ENCODE measurements at places on chromosomes 5 and 9.

DNA sequence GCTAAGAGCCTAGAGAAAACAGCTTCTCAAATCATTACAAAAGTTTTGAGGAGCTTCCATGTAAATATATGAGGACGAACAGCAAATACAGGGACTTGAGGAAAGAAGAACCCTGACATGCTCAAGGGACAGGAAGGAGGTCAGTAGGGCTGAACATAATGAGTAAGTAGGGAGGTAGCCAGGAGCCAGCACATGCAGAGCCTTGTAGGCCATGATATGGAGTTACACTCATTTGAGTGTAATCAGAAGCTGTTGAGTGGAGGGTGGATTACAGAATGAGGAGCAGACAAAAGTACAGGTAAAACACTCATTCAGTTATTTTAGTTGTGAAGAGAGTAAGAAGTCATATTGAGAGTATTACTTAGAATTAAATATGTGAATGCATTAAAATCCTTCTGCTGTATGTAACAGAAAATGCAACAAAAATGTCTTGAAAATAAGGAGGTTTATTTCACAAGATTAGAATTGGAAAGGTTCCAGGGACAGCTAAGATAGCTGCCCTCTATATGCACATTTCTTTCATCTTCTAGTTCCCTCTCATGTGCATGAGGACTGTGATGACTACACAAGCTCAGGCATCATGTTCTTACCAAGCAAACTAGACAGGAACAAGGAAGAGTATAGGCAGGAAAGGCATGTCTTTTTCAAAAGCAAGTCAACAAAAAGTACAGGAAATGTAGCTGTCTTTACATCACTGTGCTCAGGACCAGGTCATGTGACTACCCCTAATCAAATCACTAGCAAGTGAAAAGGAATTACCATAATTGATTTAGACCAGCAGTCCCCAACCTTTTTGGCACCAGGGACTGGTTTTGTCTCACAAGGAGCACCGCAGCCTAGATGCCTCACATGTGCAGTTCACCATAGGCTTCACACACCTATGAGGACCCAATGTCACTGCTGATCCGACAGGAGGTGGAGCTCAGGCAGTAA lies 87.2 kb downstream of the TMEM232 start:
- no peak for DNase-seq

DNA sequence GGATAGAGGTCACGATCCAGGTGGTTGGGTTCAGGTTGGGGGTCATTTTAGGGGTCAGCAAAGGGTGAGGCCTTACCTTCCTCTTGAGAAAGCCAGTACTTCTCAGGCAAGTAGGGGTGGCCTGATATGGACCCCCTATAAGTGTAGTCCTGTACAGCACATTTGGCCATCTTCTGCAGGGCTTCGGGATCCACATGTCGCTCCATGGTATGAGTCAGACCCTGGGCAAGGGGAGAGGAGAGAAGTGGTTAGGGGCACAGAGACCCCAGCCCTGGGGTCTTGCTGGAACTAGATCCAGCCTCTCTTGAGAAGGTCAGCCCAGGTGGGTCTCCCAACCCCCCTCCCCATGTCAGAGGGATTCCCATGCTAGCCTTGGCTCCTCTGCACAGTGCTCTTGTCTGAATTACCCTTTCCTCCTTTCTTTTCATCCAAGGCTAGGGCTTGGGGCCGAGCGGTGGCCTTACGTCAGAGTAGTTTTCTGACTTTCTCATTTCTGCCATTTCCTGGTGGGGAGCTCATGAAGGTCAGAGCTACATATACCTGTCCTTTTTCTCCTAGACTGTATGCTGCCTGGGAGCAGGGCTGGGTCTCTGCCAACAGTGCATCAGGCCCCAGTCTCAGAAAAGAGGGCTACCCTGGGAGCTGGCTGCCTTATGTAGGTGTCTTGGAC lies 9.0 kb upstream of the MYORG start:
- DNase-seq = no peak

GRCh38 chr5:74304536-74304935 lies 336.0 kb downstream of the ENC1 start:
- no peak for DNase-seq

GRCh38 chr9:109110329-109111021 lies 9.3 kb downstream of the TMEM245 start:
- DNase-seq = no peak

GRCh38 chr9:130445268-130445983 lies 665 bp downstream of the ASS1 start:
- no peak for DNase-seq

DNA sequence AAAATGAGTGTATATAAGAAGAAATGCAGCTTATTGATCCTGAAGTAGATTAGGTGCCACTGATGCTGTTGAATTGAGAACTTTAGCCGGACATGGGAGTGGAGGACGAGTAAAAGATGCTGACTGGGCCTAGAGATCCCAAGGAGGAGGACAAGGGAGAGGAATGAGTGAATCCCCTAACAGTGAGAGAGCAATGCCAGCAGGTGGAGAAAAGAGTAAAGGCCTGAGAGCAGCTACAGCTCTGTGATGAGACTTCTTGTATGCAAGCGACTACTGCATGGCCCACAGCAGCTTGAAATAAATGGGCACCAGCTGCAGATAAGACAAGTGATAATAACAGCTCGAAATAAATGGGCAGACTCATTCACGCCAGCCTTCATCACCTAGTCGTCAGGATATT lies 44.5 kb upstream of the JMY start:
- no peak for DNase-seq

- no peak for DNase-seq
These were observed 607.2 kb upstream of the WWC1 start for GRCh38 chr5:167684251-167684650.

DNA sequence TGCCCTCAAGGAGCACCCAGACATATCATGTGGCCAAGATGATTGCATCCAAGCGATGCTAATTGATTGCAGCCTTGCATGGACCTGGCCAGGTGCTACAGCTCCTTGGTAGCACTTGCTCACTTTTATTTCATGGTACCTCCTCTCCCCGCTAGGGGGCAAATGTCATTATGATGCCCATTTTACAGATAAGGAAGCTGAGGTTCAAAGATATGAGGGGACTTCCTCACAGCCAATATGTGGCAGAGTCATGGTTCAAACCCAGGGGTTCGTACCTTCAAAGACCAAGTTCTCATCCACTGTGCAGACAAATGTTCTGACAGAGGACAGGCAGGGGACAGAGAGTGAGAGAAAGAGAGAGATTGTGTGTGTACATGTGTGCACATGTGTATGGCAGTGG lies 21.9 kb upstream of the KCNMB1 start:
- DNase-seq = no peak

GRCh38 chr5:141609044-141609443 lies 9.8 kb downstream of the DIAPH1 start:
- no peak for DNase-seq

GRCh38 chr9:133421615-133422542 lies at the start of gene ADAMTS13:
Gene ADAMTS13, plus strand, starts transcription at chr9:133422367. Its CDS starts 77 bp downstream, at chr9:133422444.
- DNase-seq = no peak

DNA sequence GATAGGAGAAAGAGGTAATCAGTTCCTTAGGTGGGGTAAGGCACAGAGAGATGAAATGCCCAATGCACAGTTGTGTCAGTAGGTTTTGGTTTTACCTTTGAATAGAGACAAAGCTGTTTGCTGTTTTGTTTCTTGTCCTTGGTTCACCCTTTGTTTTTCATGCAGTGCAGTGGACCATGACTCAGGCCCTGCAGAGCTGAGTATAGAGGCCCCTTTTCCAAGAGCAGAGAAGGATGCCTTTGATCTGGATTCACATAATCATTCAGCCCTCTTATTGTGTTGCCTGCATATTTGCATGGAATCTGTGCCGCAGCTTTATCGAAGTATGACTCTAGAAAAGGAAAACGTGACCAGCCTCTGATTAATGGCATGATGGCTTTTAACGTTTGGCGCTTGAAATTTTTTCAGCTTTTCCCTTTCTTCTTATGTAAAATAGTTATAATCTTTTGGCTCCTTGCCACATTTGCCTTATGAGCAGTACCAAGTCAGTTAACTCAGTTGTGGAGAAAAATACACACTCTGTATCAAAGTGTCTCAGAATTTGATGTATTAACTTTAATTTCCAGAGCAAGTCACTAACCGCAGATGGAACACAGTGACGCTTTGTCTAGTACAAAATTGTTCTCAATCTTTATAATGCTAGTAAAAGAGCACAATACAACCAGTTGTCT lies 197.6 kb downstream of the KDM4C start:
- DNase-seq = no peak

GRCh38 chr9:6410633-6411032 lies 2.4 kb upstream of the UHRF2 start:
- no peak for DNase-seq

DNA sequence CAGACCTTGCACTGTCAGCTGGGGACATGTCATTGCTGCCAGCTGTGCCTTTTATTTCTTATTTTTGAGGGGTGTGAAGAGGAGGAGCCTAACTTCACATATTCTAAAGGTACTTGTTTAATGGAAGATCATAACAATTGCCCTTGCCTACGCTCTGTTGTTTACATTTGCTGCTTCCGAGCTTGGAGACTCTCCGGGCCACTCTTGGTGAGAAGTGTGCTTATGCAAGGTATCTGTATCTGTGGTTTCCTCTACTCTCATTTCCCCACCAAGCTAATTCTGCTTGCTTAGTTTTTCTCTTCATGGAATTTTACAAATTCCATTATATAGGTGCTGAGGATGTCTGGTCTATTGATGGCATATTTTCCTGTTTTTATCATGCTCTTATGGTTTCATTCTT lies 105.3 kb downstream of the RASGRF2 start:
- DNase-seq = no peak

DNA sequence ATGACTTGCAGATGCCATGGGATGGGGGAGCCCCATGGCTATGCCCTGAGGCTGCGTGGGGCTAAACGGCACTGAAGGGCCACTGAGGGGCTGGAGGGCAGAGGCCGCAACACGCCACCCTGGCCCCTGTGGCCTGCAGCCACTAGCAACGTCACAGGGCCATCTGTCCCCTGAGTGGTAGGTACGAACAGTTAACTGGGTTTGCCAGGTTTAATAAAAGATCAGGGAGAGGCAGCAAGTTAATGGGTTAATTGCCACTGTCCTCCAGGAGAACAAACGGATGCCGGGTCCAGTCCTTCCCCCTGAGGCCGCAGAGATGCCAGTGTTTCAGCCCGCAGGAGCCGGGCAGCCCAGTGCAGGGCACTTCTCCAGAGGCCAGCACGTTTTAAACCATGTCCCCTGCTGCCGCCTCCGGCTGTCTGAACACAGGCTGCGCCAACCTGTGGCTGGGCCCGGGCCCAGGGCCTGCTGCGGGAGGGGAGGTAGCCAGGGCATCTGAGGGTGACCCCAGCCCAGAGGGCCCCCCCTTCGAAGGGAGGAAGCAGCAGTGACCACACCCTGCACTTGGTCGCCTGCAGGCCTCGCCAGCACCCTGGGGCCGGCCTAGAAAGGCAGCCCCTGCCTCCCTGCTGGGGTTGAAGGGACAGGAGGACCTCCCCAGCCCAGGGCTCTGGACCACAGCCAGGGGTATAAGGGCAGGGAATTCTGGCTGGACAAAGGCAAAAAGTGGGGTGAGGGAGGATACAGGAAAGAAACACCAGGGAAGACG lies 227.3 kb downstream of the FANCC start:
- no peak for DNase-seq

DNA sequence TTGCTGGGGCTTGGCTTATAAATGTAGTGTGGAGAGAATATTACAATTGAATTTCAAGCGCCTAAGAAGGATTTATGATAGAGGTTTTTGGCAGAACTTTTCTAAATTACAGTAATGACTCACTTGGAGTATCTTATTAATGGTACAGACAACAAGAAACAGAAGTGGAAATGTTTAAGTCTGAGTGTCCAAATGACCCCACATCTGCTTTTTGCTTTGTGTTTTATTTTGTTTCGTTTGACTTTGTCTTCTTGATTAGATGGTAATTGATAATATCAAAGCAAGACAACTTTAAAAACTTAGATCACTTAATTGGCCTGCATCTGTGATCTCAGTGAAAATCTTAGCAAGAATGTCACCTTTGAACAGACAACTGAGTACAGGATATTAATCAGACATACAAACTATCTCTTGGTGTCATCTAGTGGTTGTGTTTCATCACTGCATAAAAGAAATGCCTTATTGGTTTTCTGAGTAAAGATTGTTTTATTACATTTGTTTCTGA lies 577.4 kb downstream of the ISL1 start:
- DNase-seq = no peak

GRCh38 chr5:170597872-170598271 lies 94.1 kb downstream of the KCNIP1 start:
- DNase-seq = no peak

DNA sequence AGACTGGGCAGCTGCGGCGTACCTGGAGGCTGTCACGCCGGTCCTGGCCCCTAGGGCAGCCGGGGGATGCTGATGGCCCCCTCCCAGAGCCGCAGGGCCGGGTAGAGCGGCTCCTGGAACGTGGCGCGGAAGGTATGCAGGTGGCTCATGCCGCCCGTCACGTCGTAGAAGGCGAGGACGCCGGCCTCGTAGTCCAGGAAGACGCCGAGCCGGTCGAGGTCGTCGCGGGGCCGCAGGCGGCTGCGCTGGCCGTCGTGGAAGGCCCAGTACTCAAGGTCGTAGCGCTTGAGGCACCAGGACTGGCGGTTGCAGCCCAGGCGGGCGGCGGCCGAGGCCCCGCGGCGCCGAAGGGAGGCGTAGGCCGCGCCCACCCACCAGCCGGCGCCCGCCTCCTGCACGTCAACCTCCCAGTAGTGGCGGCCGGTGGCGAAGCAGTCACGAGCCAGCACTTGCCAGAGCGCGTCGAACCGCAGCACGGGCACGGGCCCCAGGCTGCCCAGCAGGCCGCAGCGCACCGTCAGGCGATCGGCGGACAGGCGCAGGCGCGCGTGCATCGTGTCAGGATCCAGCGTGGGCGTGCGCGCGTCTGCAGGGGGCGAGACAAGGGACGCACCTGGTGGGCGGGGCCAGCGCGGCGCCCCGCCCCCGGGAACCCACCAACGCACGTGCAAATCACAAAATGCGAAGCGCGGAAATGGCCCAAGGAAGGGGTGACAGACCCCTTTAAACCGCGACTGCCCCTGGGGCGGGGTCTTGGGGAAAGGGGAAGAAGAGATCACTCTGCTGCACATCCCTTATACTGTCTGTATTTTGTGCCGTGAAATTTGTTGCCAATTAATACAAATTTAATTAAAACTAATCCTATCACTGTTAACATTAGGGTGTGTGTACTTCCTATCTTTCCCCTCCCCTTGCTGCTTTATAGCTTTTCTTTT lies 31.2 kb downstream of the NANS start:
- DNase-seq = no peak

GRCh38 chr5:98292496-98292895 lies 481.0 kb upstream of the RGMB start:
- DNase-seq = no peak

- no peak for DNase-seq
These were observed 84.0 kb downstream of the RXRA start for GRCh38 chr9:134410071-134410834.

All from stimulated activated CD4-positive, alpha-beta T cell treated with anti-CD3 and anti-CD28 coated beads, Interleukin-1b, Interleukin-23, amount 100 ng/mL, for 1 hour (primary cell).